Iris pigment epithelial cell (primary cell): ENCODE measurements at places on chromosomes 3 and 15.
A peak's percentile ranks its signal among the peaks of the same experiment; 100 is the strongest.

- no peak for DNase-seq
Measured at GRCh38 chr15:81311752-81312464, 12.0 kb downstream of the STARD5 start.

DNA sequence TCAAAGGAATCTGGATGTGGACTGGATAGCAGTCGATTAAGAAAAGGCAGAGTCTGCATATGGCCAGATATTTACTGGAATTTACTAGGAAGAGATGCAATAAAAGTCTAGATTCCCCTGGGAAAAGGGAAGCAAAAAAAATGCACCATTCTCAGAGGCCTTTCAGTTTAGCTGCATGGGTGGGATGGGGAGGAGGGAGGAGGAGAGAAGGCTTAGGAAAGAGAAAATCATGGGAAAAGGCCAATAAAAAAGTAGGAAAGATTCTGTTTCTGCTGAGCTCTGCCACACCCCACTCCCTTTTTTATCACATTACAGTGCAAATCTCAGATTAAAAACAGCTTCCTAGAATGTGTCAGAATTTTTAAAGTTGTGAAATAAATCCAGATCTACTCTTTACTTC, 103.6 kb downstream of the ADAMTS9 start:
- DNase-seq: no peak

GRCh38 chr3:179093807-179094206, 22.2 kb upstream of the ZMAT3 start:
- DNase-seq: peak; percentile 74

DNA sequence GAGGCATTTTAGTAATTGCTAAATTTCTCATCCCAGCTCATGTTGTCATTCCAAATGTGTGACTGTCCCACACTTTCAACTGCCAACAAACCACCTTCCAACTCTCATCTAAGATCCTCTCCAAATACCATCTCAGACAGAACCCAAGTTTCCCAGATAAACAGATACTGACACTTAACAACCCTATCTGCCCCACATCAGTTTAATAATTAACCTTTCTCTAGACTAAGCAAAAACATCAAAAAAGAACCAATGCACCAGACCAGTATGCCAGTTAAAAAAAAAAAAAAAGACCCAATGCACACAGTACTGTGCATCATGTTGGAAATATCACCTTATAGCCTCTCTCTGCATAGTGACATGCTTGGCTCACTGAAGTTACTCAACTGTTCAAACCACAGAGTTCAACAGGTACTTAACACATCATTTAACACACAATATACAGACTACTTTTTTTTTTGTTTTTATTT, 5.5 kb downstream of the SFMBT1 start:
- peak; percentile 21 for DNase-seq

DNA sequence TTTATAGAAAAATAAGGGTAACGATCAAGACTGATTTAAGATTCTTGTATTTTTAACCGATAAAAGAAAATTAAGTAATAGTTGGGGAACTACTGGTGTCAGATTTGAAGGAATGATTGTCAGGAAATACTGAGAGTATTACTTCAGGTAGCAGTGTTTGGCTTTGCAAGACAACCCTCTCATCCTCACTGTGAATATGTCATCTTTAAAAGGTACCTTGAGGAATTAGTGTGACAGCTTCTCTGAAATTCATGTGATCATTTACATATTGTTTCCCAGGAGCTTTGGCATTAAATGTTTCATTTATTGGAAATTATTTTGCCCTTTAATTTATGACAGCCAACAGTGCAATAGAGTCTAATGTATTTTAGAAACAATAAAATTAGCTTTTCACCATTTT, 3.3 kb downstream of the CHL1 start:
- no peak for DNase-seq

GRCh38 chr3:1171320-1171719, 78.5 kb downstream of the CNTN6 start:
- no peak for DNase-seq

GRCh38 chr3:111667621-111668239, 72.6 kb upstream of the ZBED2 start:
- DNase-seq: peak; percentile 82

DNA sequence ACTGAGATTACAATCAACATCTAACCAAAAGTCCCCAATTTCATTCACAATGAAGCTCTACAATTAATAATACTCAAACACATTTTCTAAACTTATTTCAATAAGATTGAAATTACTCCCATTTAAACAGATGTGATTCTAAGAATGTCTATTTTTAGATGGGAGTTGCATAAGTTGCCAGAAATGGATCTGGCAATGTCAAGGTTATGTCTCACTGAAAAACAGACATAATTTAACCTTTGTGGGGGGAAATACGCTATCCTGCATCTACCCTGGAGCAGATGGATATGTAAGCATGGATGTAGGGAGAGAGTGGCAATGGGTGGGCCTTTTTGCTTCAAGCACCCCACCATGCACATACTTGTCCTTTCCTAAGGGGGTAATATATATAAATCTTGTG, 6.7 kb upstream of the EIF1B start:
- DNase-seq: no peak

DNA sequence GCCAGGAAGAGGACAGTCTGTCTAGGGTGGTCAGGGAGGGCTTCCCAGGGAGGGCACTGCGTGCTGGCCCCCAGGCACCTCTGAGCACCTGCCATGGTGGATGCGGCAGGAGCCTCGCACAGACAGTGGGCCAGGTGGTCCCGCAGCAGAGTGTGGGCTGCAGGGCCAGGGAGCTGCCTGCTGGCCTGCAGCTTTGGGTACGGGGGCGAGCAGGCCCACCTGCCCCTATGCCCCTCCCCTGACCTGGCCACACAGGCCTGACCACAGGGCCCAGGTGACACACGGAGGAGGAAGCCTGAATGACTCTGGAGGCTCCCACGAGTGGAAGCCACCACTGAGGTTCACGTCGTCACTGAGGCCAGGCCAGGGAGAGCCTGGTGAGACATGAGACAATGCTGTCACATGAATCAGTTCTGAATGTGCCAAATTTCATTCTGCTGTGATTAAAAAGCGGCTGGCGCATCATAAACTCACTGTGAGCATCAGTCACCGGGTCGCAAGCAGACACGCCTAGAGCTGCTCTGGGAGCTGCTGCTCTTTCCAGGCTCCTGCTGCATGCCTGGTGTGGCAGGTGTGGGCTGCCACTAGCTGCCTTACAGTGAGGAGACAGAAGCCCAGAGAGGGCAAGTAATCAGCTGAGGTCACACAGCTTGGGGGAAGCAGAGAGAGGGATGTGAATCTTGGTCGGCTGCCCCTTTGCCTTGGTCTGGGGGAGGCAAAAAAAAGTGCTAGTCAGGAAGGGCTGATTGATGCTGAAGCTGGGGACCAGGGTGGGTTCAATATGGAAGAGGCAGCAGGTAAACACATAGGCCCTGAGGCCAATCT, 39.5 kb upstream of the IQSEC1 start:
- no peak for DNase-seq

DNA sequence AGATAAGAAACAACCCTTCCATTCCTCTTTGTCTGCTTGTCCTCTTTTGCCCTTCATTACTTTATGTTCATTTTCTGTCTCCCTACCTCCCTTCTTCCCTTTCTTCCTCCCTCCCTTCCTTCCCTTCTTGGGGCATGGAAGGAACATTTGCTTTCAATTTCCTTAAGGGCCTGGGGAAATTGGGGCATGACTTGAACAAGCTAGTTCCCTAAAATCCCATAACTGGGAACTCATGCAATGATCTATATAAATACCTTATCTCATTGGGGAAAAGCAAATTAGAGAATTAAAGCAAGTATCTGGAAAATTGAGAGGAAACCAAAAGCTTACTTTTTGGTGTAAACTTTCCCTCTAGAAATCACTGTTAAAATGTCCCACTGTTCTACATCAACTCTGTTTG, 35.7 kb downstream of the BOC start:
- DNase-seq: no peak

DNA sequence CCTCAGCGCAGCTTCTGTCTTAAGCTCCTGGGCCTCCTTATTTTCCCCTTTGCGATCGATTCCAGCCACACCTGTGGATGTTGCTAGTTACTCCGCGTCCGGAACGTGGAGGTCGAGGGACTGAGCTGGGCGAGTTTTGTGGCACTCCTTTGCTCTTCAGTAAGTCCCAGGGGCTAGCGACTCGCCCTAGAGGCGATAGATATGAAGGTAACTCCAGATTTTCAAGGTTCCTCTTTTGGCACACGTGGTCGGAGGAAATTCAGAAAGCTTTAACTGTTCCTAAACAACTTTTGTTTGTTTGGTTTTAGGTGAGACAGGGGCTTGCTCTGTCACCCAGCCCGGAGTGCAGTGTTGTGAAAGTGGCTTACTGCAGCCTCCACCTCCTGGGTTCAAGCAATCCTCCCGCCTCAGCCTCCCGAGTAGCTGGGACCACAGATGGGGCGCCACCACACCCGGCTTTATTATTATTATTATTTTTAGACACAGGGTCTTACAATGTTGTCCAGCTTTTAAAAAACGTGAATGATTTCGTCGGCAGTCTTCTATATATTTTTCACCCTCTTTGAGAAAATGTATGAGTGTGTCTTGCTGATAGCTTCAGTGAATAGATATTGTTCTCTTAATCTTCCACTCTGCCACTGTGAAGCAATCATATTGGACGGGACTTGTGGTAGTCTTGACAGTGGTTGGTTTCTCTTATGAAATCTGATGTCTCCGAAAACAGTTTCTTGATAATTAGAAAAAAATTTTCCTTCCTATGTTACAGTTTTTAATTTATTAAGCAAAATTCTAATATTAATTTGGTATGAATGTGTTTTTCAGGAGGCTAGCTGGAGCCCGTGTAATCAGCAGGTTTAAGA, 785 bp downstream of the MFSD1 start:
- peak; percentile 32 for DNase-seq

DNA sequence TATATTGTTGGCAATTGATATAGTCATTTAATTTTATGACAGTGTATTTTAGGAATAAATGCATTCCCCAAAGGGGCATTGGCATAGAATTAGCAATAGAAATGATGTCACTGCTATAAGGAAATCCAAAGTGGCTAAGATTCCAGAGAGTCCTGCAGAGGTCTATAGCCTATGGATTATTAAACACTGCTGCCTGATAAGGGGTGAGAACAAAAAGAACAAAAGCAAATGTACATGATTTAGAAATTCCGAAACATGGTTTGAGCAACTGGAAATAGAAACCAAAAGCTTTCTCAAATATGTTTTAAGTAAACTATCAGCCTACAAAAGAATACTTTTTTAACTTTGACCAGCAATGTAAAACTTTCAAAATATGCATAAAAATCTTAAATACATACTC, 280.1 kb upstream of the RASGRP1 start:
- peak; percentile 60 for DNase-seq

- no peak for DNase-seq
Measured at GRCh38 chr3:47367631-47368030, 13.2 kb upstream of the PTPN23 start.

GRCh38 chr15:63991706-63992105, 54.6 kb downstream of the DAPK2 start:
- DNase-seq: no peak

DNA sequence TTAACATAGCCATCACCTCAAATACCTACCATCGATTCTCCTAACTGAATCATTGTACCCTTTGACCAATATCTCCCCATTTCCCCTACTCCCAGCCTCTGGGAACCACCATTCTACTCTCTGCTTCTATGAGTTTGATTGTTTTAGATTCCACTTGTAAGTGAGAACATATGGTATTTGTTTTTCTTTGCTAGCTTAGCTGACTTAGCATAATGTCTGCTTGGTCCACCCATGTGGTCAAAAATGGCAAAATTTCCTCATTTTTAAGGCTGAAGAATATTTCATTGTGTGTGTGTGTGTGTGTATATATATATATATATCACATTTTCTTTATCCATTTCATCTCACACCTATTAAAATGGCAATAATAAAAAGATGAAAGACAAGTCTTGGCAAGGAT, 469.3 kb downstream of the FHIT start:
- DNase-seq: no peak

DNA sequence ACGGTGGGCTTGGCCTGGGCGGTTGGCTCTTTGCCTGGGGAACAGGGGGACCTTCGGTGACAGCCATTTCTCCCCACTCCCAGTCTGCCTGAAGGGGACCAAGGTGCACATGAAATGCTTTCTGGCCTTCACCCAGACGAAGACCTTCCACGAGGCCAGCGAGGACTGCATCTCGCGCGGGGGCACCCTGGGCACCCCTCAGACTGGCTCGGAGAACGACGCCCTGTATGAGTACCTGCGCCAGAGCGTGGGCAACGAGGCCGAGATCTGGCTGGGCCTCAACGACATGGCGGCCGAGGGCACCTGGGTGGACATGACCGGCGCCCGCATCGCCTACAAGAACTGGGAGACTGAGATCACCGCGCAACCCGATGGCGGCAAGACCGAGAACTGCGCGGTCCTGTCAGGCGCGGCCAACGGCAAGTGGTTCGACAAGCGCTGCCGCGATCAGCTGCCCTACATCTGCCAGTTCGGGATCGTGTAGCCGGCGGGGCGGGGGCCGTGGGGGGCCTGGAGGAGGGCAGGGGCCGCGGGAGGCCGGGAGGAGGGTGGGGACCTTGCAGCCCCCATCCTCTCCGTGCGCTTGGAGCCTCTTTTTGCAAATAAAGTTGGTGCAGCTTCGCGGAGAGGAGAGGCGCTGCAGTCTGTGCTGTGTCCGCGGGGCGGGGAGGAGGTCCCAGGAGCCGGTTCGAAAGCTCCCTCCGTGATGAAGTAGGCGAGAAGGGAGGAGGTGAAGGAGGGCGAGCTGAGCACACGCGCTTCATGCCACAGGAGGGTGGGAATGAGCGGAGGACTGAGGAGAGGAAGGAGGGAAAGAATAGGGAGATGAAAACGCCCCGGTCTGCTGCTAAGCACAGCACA, 9.6 kb downstream of the CLEC3B start:
- DNase-seq: peak; percentile 39

DNA sequence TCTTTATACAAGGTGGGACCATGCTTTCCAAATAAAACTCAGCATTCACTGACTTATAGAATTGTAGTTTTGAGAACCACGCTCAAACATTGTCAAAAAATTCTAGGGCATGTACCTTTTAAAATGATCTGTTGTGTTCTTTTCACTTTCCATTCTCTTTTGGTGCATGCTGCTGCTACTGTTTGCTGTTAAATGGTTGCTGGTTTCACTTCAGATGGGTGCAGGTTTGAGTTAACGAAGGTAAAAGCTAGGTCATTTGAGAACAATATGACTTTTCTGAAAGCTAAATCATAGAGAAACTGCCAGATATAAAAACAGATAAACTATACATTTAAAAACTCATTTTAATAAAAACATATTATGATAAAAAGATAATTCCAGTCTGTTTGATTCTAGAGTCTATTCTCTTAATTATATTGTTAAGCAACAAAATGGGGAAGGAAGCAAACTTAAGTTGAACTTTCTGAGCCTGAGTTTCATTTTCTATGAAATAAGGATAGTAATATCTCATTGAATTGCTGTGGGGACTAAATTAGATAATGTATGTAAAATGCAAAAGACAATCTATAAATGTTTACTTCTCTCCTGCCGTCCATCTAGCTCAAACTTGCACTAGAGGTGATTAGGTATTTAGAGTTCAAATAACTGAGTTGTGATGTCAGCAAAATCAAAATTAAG, 82.4 kb downstream of the OXSM start:
- no peak for DNase-seq

GRCh38 chr3:156469456-156469855, 85.5 kb downstream of the SSR3 start:
- DNase-seq: no peak

- DNase-seq: no peak
Measured at GRCh38 chr15:77981281-77982126, 96.0 kb downstream of the TBC1D2B start.

- DNase-seq: peak; percentile 22
Measured at GRCh38 chr3:50370594-50370993, 11.3 kb upstream of the TMEM115 start.

GRCh38 chr3:40524222-40524567, 565 bp upstream of the ZNF621 start:
- DNase-seq: peak; percentile 10
